ENCODE measurements at places on chromosomes 12 and 14. TPM values are rescaled to one million over a fixed set of nuclear protein-coding genes. Genes with fewer than 3 reads are reported as not detected.

DNA sequence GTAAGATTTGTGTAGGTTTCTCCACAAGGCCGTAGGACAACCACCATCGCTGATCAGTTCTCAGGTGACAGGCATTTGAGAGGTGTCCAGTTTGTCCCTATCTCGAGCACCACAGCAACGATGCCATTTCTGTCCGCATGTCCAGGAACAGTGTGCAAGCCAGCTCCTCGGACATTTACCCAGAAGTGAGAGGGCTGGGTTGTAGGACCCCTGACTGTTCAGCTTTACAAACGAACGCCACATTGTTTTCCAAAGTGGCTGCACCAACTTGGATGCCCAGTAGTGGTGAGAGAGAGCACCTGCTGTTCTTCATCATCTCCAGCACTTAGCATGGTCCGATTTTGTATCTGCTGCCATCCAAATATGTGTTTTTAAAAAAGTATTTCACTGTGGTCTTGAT, 38.6 kb downstream of the CYP46A1 start:
- no peak for DNase-seq

DNA sequence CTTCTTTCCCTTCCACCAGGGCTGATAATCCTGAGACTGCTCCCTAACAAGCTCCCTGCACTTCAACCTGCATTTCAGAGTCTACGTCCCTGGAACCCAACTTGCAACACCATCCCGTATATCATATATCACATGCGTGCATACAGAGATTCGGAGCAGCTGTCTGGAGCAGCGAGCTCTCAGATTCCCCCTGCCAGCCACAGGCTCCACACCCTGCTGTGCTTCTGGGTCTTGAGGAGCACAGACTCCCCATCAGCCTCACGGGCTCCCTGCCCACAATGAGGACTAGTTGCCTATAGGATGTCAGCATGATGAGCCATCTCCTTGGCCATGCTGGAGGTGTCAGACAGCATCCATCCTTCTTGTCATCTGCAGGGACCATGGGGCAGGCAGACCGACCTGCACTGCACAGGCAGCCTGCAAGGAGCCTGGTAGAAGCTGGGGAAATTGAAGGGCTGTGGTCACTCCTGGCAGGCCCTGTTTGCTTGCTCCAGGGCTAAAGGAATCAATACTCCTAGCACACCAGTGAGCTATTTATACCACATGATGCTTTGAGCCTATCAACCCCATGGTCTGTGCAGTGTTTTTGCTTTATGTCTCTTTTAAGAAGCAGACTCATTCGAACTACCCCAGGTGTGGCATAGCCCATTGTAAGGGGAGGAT, 19.6 kb upstream of the HDAC7 start:
- no peak for DNase-seq

- no peak for DNase-seq
Observed at GRCh38 chr14:72921396-72921795, 4.9 kb upstream of the DCAF4 start.

- no peak for DNase-seq
Observed at GRCh38 chr12:24814379-24815113, 134.4 kb downstream of the BCAT1 start.

The FAM181A gene
- not detected for total RNA-seq

The OR4E2 gene
- not detected for total RNA-seq

The AGAP2 gene
- total RNA-seq, result 3.4 TPM

The ZNF891 gene
- total RNA-seq, result 1.1 TPM

The KICS2 gene
- 4.0 TPM for total RNA-seq

Measured in heart right ventricle (tissue), 16 donors.